ENCODE measurements at places on chromosomes 1 and 21.
A peak's percentile ranks its signal among the peaks of the same experiment; 100 is the strongest.

DNA sequence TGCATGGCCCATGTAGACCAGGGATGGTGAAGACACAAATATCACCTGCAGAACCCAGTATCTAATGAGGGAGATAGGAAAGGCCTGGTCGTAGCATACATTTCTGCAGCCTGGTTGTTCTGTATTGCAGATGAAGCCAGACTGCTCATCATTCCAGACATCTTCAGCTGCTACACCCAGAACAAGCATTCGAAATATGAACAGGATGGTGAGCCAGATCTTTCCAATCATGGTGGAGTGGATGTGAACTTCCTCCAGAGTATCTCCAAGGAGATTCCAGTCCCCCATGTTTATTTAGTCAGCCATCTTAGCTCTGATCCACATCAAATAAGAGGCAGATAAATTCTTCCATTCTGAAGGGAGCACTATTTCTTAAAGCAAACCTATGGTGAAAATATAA is 2.7 kb upstream of the MYCBP start:
- no peak for DNase-seq

DNA sequence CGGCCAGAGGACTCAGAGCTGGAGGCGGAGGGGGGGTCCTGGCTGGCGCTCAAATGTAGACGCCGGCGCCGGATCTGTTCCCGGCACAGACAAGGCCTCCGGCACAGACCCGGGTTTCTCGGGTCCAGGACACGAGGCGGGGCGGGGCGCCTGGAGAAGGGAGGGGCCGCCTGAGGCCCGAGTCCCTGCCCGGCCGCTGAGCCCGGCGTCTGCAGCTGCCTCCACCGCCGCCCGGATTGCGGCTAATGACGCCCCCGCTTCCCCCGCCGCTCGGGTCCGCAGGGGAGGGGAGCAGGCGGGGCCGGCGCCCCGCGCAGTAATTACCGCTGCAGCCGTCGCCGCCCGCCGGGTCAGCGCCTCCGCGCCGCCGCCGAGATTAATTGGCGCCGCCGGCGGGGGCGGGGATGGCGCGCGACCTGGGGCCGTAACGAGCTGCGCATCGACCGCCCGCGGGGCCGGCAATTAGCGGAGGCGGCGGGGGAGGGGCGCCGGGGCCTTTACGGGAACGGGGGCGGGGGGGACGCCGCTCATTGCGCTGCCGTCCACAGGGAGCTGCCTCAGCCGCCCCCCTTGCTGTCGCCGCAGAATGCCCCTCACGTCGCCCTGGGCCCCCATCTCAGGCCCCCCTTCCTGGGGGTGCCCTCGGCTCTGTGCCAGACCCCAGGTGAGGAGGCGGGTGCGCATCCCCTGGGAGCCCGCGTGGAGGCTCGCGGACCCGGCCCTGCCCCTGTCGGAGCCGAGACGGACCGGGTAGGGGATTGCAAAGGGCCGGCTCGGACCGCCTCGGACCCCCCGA is 17.3 kb downstream of the NOC2L start:
- DNase-seq: peak; percentile 68

GRCh38 chr1:222370913-222371675 is 176.8 kb downstream of the HHIPL2 start:
- DNase-seq: peak; percentile 38

- DNase-seq: no peak
These were observed 9.4 kb downstream of the IPO9 start for GRCh38 chr1:201838381-201838780.

DNA sequence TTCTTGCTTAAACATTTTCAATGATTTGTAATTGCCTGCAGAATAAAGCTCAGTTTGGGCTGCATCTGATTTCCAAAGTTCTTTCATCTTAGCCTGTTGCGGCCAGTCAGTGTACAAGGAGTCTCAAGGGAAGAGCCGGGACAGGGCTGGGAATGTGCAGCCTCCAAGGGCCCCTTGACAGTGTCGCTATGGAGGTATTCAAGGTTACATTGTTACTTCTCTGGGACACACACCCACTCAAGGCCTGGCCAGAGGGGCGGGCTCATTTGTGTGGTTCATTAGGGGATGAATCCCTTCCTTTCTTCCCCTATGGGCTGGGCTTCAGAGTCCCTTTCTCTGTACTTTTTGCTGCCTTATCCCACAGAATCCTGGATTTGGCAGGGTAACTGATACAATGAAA is 107.6 kb upstream of the CSF3R start:
- no peak for DNase-seq

- no peak for DNase-seq
These were observed 4.7 kb downstream of the TAS1R3 start for GRCh38 chr1:1335792-1336248.

GRCh38 chr1:193077991-193078390 is 18.6 kb downstream of the RO60 start:
- DNase-seq: no peak

All from RWPE1 (cell line).